ENCODE measurements at places on chromosomes 12 and 14. TPM values are rescaled to one million over a fixed set of nuclear protein-coding genes. Genes with fewer than 3 reads are reported as not detected.

The HOXC11 gene
- polyA plus RNA-seq: not detected

- peaks cover 2% of the 10 kb centered on the region for H3K36me3 ChIP-seq
- no peak for DNase-seq
- H3K4me3 ChIP-seq: peak overlapping the region; percentile 94
- H3K27ac ChIP-seq: peak overlapping the region; percentile 96
- no peaks in the 10 kb centered on the region for H3K27me3 ChIP-seq
These were observed 790 bp downstream of the NEDD1 start for GRCh38 chr12:96907671-96908422.

The KRR1 gene
- 16.3 TPM for polyA plus RNA-seq

- no peaks in the 10 kb centered on the region for H3K4me1 ChIP-seq
- H3K36me3 ChIP-seq: no peaks in the 10 kb centered on the region
- no peaks in the 10 kb centered on the region for H3K27me3 ChIP-seq
- H3K4me3 ChIP-seq: no peak overlapping the region
- DNase-seq: no peak
- no peak overlapping the region for H3K27ac ChIP-seq
These were observed 149.1 kb upstream of the FLRT2 start for GRCh38 chr14:85380881-85381280.

The RITA1 gene
- polyA plus RNA-seq: 6.2 TPM

The INSM2 gene
- polyA plus RNA-seq: not detected

- no peaks in the 10 kb centered on the region for H3K27me3 ChIP-seq
- no peaks in the 10 kb centered on the region for H3K36me3 ChIP-seq
- H3K27ac ChIP-seq: no peak overlapping the region
- peaks cover 14% of the 10 kb centered on the region for H3K4me1 ChIP-seq
- H3K4me3 ChIP-seq: no peak overlapping the region
These were observed 364.8 kb downstream of the SNAPC1 start for GRCh38 chr14:62126879-62127478.

DNA sequence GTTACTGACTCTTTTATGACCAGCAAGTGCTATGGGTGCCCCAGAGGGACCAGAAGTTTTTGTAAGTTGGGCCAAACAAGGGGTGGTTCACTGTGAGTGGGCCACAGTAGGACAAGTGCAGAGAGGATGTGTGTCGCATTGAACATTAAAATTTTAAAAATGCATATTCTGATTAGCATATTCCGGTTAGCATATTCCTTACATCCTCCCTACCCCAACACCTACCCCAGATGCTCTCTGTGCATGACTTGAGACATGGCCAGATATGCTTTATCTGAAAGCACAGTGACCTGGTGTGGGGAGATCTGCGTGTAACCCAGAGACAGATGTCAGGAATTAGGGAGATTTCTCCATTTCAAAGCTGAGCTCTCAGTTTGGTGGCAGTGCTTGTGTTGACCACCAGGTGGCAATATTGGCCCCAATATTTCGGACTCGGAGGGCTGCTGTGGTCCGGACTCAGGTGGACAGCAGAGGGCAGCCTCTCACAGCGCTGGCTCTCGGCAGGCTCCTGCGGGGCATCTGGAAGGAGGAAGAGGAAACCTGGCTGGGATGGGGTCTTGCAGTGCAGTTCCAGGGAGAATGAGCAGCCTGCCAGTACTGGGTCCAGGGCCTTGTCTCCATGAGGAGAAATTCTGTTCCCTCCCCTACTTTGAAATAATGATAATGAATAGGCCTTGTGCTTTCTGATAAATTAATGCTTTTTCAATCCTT lies 1.6 kb upstream of the CEBPE start:
- no peaks in the 10 kb centered on the region for H3K36me3 ChIP-seq
- peak overlapping the region; percentile 27 for H3K4me3 ChIP-seq
- peaks cover 32% of the 10 kb centered on the region for H3K4me1 ChIP-seq
- H3K27me3 ChIP-seq: no peaks in the 10 kb centered on the region

- H3K4me3 ChIP-seq: no peak overlapping the region
- H3K36me3 ChIP-seq: no peaks in the 10 kb centered on the region
- H3K27ac ChIP-seq: no peak overlapping the region
- H3K27me3 ChIP-seq: no peaks in the 10 kb centered on the region
- no peaks in the 10 kb centered on the region for H3K4me1 ChIP-seq
These were observed 136.6 kb upstream of the OVCH1 start for GRCh38 chr12:29634057-29634456.

DNA sequence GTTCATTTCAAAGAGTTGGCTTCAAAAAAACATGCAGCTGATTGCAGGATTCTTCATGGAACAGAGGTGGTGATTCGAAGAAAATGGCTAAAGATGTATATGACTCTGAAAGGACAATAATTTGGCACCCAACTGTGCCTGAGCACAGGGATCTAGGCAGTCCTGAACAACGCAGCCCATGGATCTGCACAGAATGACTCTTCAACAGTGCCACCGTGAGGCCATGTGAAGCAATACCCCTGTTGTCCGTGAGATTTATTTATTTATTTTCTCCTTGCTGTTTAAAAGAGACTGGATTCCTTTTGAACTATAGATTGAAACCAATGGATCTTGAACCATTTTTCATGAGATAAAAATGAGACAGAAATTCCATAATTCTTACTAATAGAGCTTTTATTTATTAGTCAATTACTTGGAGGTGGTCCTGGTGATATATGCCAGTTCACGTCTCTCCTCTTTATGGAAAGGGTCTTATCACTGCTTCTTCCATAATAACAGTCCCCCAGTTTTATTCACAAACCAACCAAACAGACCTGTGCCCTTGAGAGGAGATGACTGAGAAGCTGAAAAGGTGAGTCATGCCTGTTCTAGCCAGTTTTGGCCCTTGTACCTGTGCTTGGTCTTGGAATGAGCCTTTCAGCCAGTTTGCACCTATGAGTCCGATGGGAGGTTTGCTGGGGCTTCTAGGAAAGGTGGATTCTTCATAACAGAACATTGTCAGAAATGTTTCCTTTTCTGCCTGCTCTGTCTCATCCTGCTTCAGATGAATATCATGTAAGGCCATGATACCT lies 1598.3 kb downstream of the AACS start:
- no peaks in the 10 kb centered on the region for H3K27me3 ChIP-seq
- no peak for DNase-seq
- no peak overlapping the region for H3K4me3 ChIP-seq

DNA sequence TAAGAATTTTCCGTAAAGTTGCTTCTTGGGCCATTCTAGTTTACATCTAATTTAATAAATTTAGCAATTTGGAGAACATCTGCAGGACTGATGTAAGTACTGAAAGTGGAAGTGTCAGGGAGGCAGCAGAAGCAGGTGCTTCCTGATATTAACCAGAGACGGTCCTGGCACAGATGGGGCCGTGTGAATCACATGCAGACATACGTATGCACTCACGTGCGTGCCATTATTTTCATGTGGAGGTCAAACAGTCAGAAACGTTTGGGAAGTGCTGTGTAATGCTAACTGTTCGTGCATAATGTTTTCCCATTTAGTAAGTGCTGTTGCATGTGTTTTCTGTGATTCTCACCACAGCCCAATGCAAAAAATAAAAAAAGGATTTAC lies 87.8 kb upstream of the DYNC1H1 start:
- no peaks in the 10 kb centered on the region for H3K27me3 ChIP-seq
- peaks cover 52% of the 10 kb centered on the region for H3K4me1 ChIP-seq
- H3K36me3 ChIP-seq: no peaks in the 10 kb centered on the region
- peak overlapping the region; percentile 94 for H3K27ac ChIP-seq
- peak overlapping the region; percentile 57 for H3K4me3 ChIP-seq

DNA sequence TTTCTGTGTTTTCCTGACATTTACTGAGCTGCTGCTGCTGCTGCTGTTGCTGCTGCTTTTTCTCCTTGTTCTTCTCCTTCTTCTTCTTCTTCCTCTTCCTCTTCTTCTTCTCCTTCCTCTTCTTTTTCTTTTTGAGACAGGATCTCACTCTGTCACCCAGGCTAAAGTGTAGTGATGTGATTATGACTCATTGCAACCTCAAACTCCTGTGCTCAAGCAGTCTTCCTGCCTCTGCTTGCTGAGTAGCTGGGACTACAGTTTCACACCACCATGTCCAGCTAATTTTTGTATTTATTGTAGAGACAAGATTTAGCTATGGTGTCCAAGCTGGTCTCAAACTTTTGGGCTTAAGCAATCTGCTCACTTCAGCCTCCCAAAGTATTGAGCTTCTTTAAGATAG lies 95.8 kb downstream of the TMTC3 start:
- no peaks in the 10 kb centered on the region for H3K36me3 ChIP-seq
- H3K27ac ChIP-seq: no peak overlapping the region
- H3K4me3 ChIP-seq: no peak overlapping the region
- DNase-seq: no peak
- H3K4me1 ChIP-seq: no peaks in the 10 kb centered on the region
